Naive thymus-derived CD4-positive, alpha-beta T cell (primary cell): ENCODE measurements at places on chromosomes 7 and 10.

DNA sequence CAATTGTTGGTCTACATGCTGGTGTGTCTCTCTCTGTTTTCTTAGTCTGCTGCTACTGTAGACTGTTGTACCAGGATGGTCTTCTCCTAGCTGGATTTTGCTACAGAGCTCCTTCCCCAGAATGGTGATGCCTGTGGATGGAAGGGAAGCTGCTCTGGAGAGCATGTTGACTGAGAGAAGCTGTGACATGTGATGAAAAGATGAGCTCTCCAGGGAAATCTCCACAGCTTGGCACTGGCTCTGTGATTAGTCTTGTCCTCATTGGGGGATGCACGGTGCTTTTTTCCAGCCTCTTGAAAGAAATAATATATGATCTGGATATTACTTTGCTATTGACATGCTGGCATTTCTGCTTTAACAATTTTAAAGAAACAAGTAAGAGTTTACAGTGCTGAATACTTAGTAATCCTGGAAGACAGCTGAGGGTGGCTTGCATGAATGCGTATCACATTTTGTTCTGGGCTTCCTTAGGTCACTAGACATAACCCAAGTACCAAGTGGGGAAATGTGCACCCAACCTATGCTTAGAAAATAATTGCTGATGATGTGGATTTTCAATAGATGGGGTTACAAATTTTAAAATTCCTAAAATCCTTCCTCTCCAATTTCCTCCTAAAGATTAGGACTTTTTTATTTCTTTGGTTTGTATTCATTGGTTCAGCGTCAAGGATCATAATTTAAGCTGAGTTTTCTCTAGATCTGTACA lies 849.7 kb downstream of the KCNMA1 start:
- DNase-seq: no peak

- peak; percentile 94 for DNase-seq
Observed at GRCh38 chr10:21495752-21496342, 29.6 kb downstream of the SKIDA1 start.

DNA sequence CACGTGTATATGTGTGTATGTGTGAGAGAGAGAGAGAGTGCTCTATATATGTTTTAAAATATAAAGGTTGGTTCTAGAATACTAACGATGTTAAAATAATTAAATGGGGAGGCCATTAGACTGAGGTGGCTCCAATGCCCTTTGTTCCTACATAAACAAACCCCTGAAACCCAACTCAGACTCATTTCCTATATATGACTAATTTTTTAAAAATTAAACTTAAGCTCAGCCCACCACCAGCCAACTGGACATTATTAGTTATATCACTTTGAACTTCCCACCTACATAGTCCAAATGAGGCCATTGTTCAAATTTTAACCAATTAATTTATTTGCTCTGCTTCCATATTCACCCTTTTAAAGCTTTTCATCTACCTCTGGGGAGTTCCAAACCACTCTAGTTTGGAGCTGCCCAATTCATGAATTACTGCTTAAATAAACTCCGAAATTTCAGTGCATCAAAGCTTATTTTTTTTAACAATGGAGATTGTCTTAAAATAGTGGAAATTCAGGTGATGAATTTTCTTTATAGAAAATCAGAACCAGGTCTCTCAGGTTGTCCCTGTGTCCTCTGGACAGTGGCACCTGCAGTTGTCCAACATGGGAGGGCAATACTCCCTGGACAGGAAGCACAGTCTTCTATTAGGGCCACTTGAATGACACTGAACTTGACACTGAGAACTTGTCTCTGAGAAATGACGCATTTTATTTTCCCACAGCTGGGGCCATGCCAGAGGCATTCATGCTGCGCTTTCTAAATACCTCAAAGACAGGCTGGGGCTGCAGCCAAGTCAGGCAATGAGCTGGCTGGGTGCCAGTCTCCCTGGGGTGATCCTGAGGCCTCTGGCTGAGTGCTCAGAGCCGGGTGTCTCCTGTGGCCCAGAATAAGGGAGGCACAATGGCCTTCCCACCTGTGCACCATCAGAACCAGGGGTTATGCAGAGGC lies 109.5 kb upstream of the TMEM72 start:
- no peak for DNase-seq

- DNase-seq: no peak
Observed at GRCh38 chr7:33578166-33578565, 327.2 kb upstream of the BMPER start.

- DNase-seq: no peak
Observed at GRCh38 chr10:3881622-3882021, 96.6 kb upstream of the KLF6 start.

DNA sequence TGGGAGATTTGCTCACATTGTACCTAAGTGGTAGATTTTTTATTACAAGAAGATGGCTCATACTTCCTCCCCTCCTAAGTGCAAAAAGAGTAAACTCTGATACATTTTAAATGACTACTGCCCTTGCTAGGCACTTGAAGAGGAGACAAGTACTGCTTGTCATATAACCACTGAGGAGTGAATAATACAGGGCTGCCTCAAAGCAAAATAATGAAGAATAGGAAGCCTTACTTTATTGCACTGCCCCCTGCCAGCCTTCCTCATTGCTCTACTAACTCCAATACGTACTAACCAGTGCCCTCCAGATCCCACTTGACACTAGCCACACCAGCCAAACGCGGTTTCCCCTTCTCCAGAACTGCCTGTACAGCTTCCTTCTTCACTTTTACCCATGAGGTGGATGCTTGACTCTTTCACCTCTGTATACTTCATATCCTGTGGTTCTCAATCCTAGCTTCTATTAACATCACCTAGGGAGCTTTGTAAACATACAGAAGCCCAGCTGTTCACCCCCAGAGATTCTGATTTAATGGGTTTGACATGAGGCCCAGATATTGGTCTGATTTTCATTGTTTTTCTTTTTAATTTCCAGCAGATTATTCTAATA lies 11.7 kb upstream of the MTERF1 start:
- no peak for DNase-seq

GRCh38 chr10:131290781-131291180 lies 20.7 kb downstream of the TCERG1L start:
- DNase-seq: no peak

DNA sequence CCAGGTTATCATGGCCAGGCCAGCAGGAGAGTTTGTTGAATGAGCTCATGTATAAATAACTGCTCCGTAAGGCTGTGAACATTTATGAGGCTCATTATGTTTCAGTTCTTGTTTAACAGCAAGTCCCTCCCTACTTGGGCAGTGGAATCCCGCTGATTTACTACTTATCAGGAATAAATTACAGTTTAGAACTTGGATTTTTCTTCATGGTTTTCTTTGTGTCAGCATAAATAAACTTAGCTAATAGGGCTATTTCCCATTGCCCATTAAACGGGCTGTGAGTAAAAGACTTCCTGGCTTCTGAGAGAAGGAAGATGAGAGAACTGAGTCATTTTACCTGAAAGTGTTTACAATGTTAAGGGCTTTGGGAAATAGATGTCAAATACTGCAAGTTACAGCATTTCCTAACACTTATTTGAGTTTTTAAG lies 701.6 kb upstream of the ANKRD30A start:
- no peak for DNase-seq

GRCh38 chr10:6048281-6049030 lies 13.7 kb downstream of the IL2RA start:
- no peak for DNase-seq

GRCh38 chr10:13414855-13415254 lies 66.8 kb upstream of the SEPHS1 start:
- no peak for DNase-seq

DNA sequence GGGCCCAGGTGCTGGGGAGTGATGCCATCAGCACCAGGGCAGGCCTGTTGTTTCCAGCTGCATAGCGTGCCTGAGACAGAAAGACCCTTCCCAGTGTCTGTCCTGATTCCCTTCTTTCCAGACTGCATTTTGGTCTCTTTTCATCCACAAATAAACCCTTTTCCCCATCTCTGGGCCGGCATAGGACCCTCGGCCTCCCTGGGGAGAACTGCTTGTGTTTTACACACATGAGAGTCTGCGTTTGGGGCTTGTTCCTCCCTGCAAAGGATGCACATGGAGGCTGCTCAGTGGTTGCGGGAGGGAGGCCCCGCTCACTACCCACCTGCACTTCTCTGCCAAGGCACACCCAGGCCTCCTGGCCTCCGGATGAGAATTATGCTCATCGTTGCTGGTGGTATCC lies 5.8 kb upstream of the MMP21 start:
- DNase-seq: no peak

GRCh38 chr7:22332461-22332870 lies 24.5 kb downstream of the RAPGEF5 start:
- no peak for DNase-seq

DNA sequence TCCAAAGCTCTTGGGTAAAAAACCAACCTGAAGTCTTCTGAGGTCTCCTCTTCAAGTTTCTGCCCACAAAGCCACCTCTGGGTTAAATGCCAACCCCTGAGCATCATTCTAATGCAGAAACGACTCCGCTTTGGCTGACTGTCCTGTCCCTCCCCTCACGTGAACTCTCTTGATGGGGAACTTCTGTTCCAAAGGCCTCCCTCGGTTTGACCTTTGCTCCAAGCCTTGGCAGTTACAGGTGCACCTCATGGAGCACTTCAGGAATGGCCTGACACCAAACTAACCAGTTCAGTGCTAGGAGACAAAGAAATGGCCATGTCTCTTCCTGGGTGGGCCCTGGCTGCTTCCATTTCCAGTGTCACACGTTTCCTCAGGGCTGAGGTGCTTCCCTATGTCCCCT lies 20.0 kb downstream of the CAMK2G start:
- no peak for DNase-seq

DNA sequence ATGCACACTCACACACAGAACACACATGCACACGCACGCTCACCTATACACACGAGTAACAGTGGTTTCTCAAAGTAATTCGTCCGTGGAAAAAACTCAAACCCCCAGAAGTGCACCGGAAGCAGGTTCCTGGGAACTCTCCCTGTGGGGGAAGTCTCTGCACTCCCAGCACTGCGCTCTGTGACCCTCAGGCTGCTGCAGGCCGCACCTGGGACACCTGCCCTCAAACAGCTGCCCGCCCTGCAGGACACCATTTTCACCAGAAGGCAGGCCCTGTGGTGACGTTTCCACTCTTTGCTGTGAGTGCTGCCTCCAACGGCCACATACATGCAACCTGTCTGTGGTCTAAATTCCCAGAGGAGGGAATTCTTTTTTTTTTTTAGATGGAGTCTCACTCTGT lies 21.3 kb downstream of the YKT6 start:
- DNase-seq: no peak

DNA sequence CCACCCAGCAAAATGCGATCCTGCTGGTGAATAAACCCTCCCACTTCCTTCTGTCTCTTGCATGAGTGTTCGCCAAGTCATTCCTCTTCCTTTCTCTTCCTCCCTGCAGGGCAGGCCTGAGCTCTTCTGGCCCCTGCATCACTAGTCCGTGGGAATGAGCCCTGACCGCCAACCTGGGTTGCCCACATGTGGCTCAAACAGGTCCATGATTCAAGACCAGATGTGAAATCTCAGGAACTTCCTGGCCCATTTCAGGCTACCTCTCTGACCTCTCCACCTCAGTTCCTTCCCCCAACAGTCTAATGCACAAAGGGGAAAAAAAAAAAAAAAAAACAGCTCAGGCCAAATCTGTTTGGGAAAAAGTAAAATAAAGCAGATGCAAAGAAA lies 5.4 kb upstream of the YWHAG start:
- DNase-seq: no peak

- no peak for DNase-seq
Observed at GRCh38 chr10:4440260-4440659, 385.7 kb upstream of the AKR1E2 start.
